ENCODE measurements at places on chromosomes 11 and 22. TPM values are rescaled to one million over a fixed set of nuclear protein-coding genes. Genes with fewer than 3 reads are reported as not detected.

- DNase-seq, result no peak
- no peak overlapping the region for H3K27ac ChIP-seq
- no peaks in the 10 kb centered on the region for H3K4me1 ChIP-seq
- H3K27me3 ChIP-seq, result no peaks in the 10 kb centered on the region
These were observed 46.3 kb downstream of the TRAF6 start for GRCh38 chr11:36463781-36464180.

- no peaks in the 10 kb centered on the region for H3K27me3 ChIP-seq
- H3K27ac ChIP-seq, result no peak overlapping the region
- H3K36me3 ChIP-seq, result no peaks in the 10 kb centered on the region
- no peak overlapping the region for H3K4me3 ChIP-seq
- H3K4me1 ChIP-seq, result no peaks in the 10 kb centered on the region
- DNase-seq, result no peak
These were observed 15.3 kb upstream of the SLCO2B1 start for GRCh38 chr11:75135651-75136050.

The PRODH gene
- 0.27 TPM for polyA plus RNA-seq

DNA sequence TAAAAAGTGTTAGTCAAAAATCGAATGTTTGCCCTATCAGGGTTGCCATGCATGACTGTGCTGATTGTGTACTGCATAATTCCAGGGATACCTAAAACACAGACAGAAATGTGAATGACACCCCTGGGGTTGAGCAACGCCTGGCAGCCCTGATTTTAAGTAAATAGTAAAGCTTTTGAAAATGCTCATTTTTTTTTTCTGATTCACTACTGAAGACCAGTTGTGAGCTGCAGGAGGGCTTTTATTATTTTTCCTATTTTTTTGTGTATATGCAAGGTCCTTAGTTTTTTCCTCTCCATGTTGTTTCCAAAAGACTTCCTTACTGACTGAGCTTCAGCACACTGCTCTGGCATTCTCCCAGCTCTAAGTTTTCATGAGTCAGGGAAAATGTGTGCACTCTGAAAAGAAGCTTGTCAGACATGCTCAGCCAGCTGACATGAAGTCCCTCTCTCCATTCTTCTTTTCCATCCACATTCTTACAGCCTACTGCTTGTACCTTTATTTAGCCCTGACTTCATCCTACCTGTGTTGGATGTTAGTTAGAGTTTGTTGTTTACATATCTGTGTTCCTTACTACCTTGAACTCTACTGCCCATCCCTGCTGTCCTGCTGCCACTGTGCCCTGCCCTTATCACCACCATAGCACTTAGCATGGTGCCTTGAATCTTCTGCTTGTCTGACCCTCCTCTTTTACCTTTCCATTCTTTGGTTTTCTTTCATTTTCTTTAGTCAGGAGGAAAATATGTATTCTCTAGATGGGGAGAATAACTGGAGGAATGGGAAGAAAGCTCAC, 79.5 kb downstream of the HORMAD2 start:
- H3K27ac ChIP-seq, result no peak overlapping the region
- H3K4me3 ChIP-seq, result no peak overlapping the region
- H3K4me1 ChIP-seq, result no peaks in the 10 kb centered on the region
- DNase-seq, result no peak
- H3K27me3 ChIP-seq, result no peaks in the 10 kb centered on the region

The OSBP2 gene
- polyA plus RNA-seq, result 3.3 TPM

The MMP13 gene
- polyA plus RNA-seq, result not detected

- no peaks in the 10 kb centered on the region for H3K27me3 ChIP-seq
- no peaks in the 10 kb centered on the region for H3K4me1 ChIP-seq
- H3K4me3 ChIP-seq, result no peak overlapping the region
- H3K36me3 ChIP-seq, result no peaks in the 10 kb centered on the region
- no peak for DNase-seq
These were observed 18.0 kb upstream of the CD3E start for GRCh38 chr11:118286545-118286944.

DNA sequence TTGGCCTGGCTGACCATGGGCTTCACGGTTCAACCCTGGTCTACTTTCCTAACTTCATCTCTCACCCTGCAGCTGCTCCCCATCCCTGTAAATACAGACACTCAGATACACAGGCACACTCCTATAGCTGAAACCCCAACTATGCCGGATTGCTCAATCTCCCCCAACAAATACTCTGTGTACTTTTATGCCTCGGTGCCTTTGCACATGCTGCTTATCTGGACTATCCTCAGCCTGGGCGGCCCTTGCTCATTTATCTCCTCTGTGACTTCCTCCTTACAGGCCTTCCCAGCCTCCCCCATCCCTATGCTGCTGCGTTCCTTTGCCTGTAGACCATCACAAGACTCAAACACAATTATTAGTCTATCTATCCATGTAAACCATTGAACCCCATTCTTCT, 76.6 kb downstream of the PKNOX2 start:
- no peak for DNase-seq
- no peak overlapping the region for H3K27ac ChIP-seq
- no peaks in the 10 kb centered on the region for H3K36me3 ChIP-seq
- no peaks in the 10 kb centered on the region for H3K27me3 ChIP-seq
- no peak overlapping the region for H3K4me3 ChIP-seq

The MFRP gene
- polyA plus RNA-seq, result not detected

The ACTN3 gene
- polyA plus RNA-seq, result not detected

The C22orf23 gene
- 0.87 TPM for polyA plus RNA-seq

The OVOL1 gene
- not detected for polyA plus RNA-seq

GRCh38 chr11:16096336-16096735, 260.0 kb downstream of the SOX6 start:
- no peak overlapping the region for H3K27ac ChIP-seq
- no peaks in the 10 kb centered on the region for H3K27me3 ChIP-seq
- no peaks in the 10 kb centered on the region for H3K4me1 ChIP-seq
- DNase-seq, result no peak
- no peak overlapping the region for H3K4me3 ChIP-seq

The TPST2 gene
- 14.7 TPM for polyA plus RNA-seq

GRCh38 chr11:57453543-57454177, 6.7 kb upstream of the RTN4RL2 start:
- no peaks in the 10 kb centered on the region for H3K27me3 ChIP-seq
- DNase-seq, result no peak
- H3K4me3 ChIP-seq, result no peak overlapping the region
- H3K27ac ChIP-seq, result no peak overlapping the region

The PHOX2A gene
- polyA plus RNA-seq, result not detected

GRCh38 chr22:34903416-34903815, 162.5 kb upstream of the ISX start:
- no peaks in the 10 kb centered on the region for H3K36me3 ChIP-seq
- no peaks in the 10 kb centered on the region for H3K4me1 ChIP-seq
- DNase-seq, result no peak
- H3K27me3 ChIP-seq, result no peaks in the 10 kb centered on the region
- H3K27ac ChIP-seq, result no peak overlapping the region
- H3K4me3 ChIP-seq, result no peak overlapping the region

DNA sequence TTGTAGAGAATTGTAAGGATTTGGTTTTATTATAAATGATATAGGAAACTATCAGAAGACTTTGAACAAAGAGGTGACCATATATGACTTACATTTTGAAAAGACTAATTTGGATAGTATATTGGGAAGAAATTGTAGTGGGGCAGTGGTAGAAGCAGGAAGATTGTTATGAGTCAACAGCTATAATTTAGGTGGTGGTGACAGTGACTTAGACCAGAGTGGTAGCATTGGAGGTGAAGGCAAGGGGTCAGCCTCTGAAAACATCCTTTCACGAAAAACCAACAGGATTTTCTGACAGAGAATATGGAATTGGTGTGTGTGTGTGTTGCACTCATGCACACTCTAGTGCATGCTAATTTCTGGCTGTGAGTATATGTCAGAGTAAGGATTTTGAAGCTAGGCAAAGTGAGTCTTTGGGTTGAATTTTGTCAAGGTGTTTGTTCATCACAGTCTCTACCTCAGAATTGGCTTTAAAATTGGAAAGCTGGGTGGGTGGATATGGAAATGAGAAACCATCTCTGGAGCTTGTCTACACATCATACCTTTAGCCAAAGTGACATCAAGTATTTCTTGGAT, 8.2 kb upstream of the HBE1 start:
- no peak overlapping the region for H3K4me3 ChIP-seq
- H3K36me3 ChIP-seq, result no peaks in the 10 kb centered on the region
- no peak overlapping the region for H3K27ac ChIP-seq
- DNase-seq, result no peak
- no peaks in the 10 kb centered on the region for H3K27me3 ChIP-seq

GRCh38 chr11:116581349-116581748, 191.4 kb downstream of the BUD13 start:
- no peak overlapping the region for H3K4me3 ChIP-seq
- H3K4me1 ChIP-seq, result no peaks in the 10 kb centered on the region
- H3K27me3 ChIP-seq, result no peaks in the 10 kb centered on the region
- no peaks in the 10 kb centered on the region for H3K36me3 ChIP-seq

- no peaks in the 10 kb centered on the region for H3K4me1 ChIP-seq
- H3K36me3 ChIP-seq, result no peaks in the 10 kb centered on the region
- no peak overlapping the region for H3K27ac ChIP-seq
- no peaks in the 10 kb centered on the region for H3K27me3 ChIP-seq
- DNase-seq, result no peak
These were observed 18.0 kb upstream of the UBASH3B start for GRCh38 chr11:122637541-122637940.

DNA sequence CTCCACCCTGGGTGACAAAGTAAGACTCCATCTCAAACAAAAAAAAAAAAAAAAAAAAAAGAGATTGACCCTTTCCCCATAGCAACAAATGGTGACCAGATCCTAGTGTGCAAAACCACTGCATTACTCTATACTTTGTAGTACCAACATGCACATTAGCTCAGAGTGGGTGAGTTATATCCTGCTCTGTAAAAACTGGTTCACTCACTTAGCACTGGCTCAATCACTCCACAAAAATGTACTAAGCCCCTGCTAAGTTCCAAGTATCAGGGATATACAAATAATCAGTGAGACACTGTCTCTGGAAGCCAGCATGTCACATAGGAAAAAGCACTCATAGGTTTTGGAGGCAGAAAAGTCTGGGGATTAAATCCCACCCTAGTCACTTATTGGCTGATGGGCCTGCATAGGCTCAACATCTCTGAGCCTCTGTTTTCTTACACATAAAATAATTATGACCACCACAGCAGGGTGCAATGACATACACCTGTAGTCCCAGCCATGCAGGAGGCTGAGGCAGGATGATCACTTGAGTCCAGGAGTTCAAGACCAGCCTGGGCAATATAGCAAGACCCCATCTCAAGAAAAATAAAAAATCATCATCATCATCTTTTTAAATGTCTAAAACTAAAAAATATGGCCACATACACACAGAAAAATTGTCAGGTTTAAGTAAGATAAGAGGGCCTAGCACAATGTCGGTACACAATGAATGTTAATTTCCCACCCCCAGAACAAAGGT, 11.9 kb downstream of the FAM168A start:
- no peaks in the 10 kb centered on the region for H3K4me1 ChIP-seq
- H3K36me3 ChIP-seq, result no peaks in the 10 kb centered on the region
- no peak overlapping the region for H3K4me3 ChIP-seq
- no peak overlapping the region for H3K27ac ChIP-seq
- DNase-seq, result no peak

DNA sequence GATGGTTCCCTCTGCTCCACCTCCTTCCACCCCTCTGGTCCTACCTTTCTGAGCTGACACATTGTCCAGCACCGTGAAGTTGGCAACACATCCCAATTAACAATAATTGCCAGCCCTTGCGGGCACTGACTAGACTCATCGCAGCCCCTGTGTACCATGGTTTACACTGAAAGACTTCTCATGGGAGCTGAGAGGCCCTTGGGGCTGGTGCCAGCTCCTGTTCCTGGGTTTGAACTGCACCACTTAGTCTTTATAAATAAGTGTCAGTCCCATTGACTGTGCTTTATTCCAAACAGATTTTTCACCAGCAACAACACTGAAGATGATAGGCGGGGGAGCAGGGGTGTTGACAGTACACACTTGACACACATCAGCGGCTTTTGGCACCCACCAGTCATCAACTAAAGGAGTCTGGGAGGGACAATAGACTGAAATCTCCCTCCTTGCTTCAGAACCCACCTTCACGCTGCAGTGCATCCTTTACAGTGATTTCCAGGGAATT, 447.3 kb downstream of the NTM start:
- H3K4me3 ChIP-seq, result no peak overlapping the region
- H3K4me1 ChIP-seq, result no peaks in the 10 kb centered on the region
- DNase-seq, result no peak
- H3K27me3 ChIP-seq, result no peaks in the 10 kb centered on the region

The TPBGL gene
- polyA plus RNA-seq, result 0.19 TPM

GRCh38 chr11:32549611-32550187, 33.9 kb upstream of the EIF3M start:
- H3K27me3 ChIP-seq, result no peaks in the 10 kb centered on the region
- no peak overlapping the region for H3K4me3 ChIP-seq
- H3K36me3 ChIP-seq, result no peaks in the 10 kb centered on the region
- no peaks in the 10 kb centered on the region for H3K4me1 ChIP-seq

DNA sequence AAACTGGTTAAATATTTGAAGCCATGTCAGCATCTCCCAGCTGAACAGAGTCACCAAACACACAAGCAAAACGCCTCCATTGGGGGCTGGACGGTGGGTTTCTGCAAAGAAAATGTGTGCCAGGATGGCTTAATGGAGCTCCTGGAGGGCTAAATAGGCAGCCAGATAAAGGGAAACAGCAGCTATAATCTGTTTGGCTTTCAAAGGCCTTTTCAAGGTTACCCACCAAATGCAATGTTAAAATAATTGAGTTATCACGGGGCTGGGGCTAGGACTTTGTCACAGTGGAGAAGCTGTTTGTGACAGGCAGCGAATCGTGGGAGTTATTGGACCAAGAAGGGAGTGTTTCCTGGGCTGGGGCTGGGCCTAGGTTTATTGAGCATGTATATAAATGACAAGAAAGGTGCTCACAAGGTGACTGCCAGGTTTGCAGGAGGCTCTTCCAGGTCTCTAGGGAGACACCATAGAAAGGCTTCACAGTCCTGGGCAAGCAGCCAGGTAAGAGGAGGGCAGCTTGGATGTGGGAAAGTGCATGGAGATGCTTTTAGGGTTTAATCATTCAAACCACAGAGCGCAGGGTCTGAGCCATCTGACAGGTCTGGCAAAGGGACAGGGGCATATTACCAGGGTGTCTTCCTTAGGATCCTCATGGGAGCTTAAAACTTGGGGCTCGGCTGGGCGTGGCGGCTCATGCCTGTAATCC, 28.3 kb downstream of the GRIK4 start:
- H3K4me3 ChIP-seq, result no peak overlapping the region
- H3K4me1 ChIP-seq, result no peaks in the 10 kb centered on the region
- no peak overlapping the region for H3K27ac ChIP-seq
- no peaks in the 10 kb centered on the region for H3K27me3 ChIP-seq
- H3K36me3 ChIP-seq, result no peaks in the 10 kb centered on the region
